HFFc6 (cell line): ENCODE measurements at places on chromosomes 12 and 14.
A peak's percentile ranks its signal among the peaks of the same experiment; 100 is the strongest.

- H3K4me1 ChIP-seq, result peaks cover 72% of the 10 kb centered on the region
- no peak for DNase-seq
- H3K27me3 ChIP-seq, result no peaks in the 10 kb centered on the region
- H3K4me3 ChIP-seq, result no peak overlapping the region
- peaks cover 70% of the 10 kb centered on the region for H3K36me3 ChIP-seq
Observed at GRCh38 chr14:71647086-71647784, 285.0 kb upstream of the RGS6 start.

DNA sequence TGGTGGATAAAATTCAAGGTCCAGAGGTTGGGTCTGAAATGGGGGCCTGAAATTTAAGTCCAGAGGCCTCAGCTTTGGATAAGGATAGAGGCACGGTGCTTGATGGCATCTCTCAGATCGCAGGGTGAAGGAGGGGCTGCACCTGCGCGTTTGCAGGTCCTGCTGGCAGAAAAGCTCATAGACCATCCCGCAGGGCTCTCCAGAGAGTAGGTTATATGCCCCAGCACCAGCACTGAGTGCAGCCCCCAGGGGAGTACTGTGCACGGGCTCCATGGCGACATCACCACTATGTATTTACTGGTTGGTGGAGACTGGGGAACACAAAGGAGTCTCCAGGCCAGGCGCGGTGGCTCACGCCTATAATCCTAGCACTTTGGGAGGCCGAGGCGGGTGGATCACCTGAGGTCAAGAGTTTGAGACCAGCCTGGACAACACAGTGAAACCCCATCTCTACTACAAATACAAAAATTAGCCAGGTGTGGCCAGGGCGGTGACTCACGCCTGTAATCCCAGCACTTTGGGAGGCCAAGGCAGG is 4.3 kb upstream of the CD63 start:
- no peak for DNase-seq
- H3K4me3 ChIP-seq, result no peak overlapping the region
- H3K36me3 ChIP-seq, result no peaks in the 10 kb centered on the region; the same call in 1 of the 2 replicates
- H3K27me3 ChIP-seq, result peaks cover 5% of the 10 kb centered on the region

DNA sequence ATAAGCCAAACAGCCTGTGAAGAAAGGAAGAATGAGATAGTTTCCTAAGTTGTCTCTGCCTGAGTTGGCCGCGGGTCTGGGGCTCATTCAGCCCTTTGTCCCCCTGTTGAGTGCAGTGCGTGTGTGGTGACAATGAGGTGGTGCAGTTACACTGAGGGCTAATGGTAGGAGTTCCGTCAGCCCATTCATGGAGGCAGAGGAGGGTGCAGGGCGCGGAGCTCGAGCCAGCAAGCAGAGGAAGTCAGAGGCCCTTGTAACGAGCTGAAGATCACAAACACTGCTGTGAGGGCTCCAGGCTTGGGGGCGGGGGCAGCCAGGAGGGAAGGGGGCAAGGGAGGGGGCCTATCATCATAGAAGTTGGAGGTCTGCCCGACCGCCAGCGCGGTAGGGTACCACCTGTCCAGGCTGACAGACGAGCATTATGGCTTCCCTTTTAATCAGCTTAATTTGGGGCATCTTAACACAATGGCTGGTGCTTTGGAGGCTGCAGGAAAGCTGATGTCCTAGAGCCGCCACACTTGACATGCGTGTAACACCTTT is 20.5 kb downstream of the CCND2 start:
- H3K27me3 ChIP-seq, result peaks cover 57% of the 10 kb centered on the region
- no peak overlapping the region for H3K27ac ChIP-seq
- no peak for DNase-seq
- H3K4me1 ChIP-seq, result no peaks in the 10 kb centered on the region; the same call in 1 of the 2 replicates

DNA sequence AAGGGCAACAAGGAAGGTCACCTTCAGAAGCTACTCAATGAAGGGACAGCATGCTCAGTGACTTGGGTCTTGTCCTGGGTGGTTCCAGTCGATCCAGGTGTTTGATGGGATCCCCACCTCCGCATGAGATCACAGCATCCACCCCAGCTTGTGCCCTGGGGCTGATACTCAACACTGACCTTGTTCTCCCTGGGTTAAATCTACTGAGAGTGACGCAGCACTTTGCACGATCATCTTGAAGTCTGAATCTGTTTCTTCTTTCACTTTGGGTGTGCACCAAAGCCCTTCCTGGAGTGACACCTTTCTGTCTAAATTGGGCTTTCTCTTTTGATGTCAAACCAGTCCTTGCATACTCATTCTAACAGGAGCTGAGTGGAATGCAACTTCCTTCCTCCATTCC is 13.8 kb downstream of the NOS1 start:
- no peak overlapping the region for H3K4me3 ChIP-seq
- no peaks in the 10 kb centered on the region for H3K36me3 ChIP-seq
- H3K27me3 ChIP-seq, result no peaks in the 10 kb centered on the region; the same call in 1 of the 2 replicates
- no peak for DNase-seq

DNA sequence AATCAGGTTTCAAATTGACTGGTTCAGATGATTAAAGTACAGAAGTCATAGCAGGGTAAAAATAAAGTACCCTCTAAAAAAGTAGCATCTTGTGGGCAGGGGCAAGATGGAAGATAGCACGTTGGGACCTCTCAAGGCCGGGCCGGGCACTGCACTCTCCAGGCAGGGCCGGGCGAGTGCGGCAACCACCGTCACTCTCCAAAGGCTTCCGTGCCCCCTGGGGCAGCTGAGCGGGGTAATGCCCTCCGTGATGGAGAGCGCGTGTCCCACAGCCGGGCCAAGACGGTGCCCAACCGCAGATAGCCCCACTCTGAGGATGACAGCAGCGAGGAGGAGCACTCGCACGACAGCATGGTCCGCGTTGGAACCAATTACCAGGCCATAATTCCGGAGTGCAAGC is 8.6 kb upstream of the PLXNC1 start:
- no peak overlapping the region for H3K4me3 ChIP-seq
- no peaks in the 10 kb centered on the region for H3K36me3 ChIP-seq
- peaks cover 40% of the 10 kb centered on the region for H3K27me3 ChIP-seq
- DNase-seq, result no peak
- no peaks in the 10 kb centered on the region for H3K4me1 ChIP-seq

- H3K36me3 ChIP-seq, result peaks cover 80% of the 10 kb centered on the region
- peaks cover 14% of the 10 kb centered on the region; the same call in 1 of the 2 replicates for H3K4me1 ChIP-seq
- H3K4me3 ChIP-seq, result no peak overlapping the region
- no peak for DNase-seq
Observed at GRCh38 chr12:119746169-119746568, 78.2 kb downstream of the PRKAB1 start.

GRCh38 chr12:65656891-65657351 is 167.4 kb upstream of the HMGA2 start:
- peak overlapping the region; percentile 35; the same call in 1 of the 2 replicates for H3K4me3 ChIP-seq
- peaks cover 35% of the 10 kb centered on the region for H3K36me3 ChIP-seq
- H3K27ac ChIP-seq, result peak overlapping the region; percentile 91
- peaks cover 69% of the 10 kb centered on the region for H3K4me1 ChIP-seq
- H3K27me3 ChIP-seq, result no peaks in the 10 kb centered on the region
- DNase-seq, result peak; percentile 99

DNA sequence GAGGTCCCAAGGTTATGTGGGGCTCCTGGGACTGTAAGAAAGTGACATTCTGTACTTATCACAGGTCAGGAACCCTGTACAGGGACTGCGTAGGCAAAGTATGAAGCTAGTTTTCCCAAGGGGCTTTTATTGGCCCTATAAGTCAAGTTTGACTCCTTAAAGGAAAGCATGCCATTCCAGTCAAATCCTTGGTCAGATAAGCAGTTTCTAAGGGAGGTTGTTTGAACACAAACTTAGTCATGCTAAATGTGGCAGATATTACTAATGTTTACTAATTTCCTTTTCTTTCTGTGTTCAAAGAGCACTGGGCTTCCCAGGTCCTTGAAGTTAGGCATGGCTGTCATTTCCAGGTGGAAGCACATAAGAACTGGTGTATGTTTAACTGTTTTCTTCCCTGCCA is 472.4 kb downstream of the ATP23 start:
- peak; percentile 78 for DNase-seq
- no peaks in the 10 kb centered on the region for H3K36me3 ChIP-seq
- peak overlapping the region; percentile 46 for H3K4me3 ChIP-seq

GRCh38 chr12:93632383-93632782 is 44.8 kb upstream of the CRADD start:
- no peak overlapping the region for H3K27ac ChIP-seq
- no peaks in the 10 kb centered on the region for H3K27me3 ChIP-seq
- no peak overlapping the region for H3K4me3 ChIP-seq
- no peak for DNase-seq

DNA sequence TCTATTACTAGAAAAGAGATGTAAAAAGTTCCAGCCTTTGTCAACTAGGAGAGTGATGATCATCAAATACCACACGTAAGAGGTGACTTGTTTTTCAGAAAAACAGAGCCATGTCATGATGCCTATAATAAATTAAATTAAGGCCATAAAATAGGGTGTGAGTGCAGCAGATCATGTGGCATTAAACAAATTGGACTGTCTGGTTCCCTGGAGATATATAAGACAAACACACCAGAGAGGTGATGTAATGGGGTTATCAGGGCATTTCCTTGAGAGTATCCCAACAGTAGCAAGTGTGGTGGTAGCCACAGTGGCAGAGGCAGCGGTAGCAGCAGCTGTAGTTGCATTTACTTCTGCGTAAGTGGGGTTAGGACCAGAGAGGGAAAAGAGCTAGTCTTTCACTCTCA is 14.6 kb upstream of the GALNT6 start:
- no peak overlapping the region for H3K4me3 ChIP-seq
- H3K4me1 ChIP-seq, result no peaks in the 10 kb centered on the region
- H3K36me3 ChIP-seq, result no peaks in the 10 kb centered on the region
- no peaks in the 10 kb centered on the region; the same call in 1 of the 2 replicates for H3K27me3 ChIP-seq
- no peak overlapping the region for H3K27ac ChIP-seq

DNA sequence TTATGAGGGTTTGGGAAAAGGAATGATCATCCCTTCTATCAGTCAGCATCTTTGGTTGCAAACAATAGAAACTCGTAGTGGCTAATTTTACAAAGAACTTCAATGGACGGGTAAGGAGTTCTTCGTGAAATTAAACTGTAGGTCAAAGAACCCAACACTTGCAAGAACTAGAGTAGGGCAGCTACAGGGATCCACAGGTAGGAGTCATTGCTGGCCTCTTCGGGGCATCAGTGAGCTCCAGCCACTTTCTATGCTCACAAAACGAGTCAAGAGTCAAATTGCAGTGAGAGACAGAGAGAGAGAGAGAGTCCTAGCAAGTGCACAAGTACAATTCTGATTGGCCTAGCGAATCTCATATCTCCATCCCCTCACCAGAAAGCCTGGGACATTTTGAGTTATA is 29.9 kb upstream of the OTX2 start:
- DNase-seq, result no peak
- H3K27me3 ChIP-seq, result no peaks in the 10 kb centered on the region; the same call in 1 of the 2 replicates
- no peaks in the 10 kb centered on the region for H3K4me1 ChIP-seq
- no peak overlapping the region for H3K27ac ChIP-seq
- no peaks in the 10 kb centered on the region for H3K36me3 ChIP-seq
- no peak overlapping the region for H3K4me3 ChIP-seq

DNA sequence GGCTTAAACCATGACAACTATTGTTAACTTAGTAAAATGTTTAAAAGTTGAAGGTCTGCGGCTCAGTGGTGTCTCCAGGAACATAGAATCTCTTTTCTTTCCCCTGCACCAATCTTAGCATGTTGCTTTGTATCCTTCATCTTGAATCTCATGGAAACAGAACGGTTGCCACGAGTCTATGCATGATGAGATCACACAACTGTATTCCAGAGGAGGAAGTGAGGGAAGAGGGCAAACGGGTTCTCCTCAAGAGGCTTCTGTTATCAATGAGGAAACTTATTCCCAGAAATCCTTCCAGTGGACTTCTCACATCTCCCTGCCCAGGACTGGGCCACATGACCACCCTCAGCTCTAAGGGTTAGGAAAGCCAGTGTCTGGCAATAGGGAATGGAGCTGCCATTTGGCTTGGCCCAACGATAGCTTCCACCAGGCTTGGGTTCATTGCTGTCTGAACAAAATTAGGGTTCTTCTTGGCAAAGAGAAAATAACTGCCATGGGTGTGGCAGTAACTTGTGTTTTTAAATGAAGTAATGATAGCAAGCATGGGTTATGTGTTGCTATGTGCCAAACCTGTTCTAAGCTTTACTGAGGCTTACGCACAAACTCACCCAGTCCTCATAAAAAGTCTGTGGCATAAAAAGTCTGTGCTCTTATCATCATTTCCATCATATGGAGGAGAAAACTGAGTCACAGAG is 17.4 kb downstream of the PLXNC1 start:
- H3K27me3 ChIP-seq, result peaks cover 50% of the 10 kb centered on the region
- no peaks in the 10 kb centered on the region; the same call in 1 of the 2 replicates for H3K36me3 ChIP-seq
- H3K4me3 ChIP-seq, result no peak overlapping the region
- peaks cover 14% of the 10 kb centered on the region for H3K4me1 ChIP-seq

DNA sequence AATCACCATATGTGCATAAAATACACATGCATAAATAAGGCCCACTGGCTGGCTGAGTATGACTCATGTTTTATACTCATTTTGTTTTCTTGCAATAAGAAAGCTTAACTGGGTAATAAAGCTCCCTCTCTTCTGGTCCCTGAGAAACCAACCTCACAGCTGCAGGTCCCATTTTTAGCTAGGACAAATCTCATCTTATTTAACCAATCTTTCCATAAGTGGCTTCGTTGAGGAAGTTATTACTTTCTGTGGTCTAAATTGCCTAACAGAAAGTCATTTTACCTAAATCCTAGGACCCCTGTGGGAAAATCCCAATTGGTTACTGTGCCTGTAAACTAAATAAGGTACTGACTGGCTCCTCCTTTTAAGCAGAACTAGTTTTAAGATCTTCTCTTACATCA is 232.8 kb upstream of the FBXO33 start:
- H3K4me1 ChIP-seq, result no peaks in the 10 kb centered on the region
- DNase-seq, result no peak
- H3K36me3 ChIP-seq, result no peaks in the 10 kb centered on the region
- H3K27me3 ChIP-seq, result no peaks in the 10 kb centered on the region
- no peak overlapping the region for H3K27ac ChIP-seq
- no peak overlapping the region for H3K4me3 ChIP-seq

DNA sequence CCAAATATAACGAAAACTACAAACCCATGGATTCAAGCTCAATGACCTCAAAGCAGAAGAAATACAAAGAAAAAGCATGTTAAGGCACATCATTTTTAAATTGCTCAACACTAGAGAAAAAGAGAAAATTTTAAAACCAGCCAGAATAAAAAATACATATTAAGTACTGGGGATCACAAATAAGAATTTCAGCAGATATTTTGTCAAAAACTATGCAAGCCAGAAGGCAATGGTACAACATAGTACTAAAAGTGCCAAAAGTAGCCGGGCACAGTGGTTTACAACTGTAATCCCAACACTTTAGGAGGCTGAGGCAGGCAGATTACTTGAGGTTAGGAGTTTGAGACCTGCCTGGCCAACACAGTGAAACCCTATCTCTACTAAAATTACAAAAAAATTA is 10.2 kb downstream of the SGPP1 start:
- H3K4me1 ChIP-seq, result peaks cover 16% of the 10 kb centered on the region
- H3K27ac ChIP-seq, result no peak overlapping the region
- DNase-seq, result peak; percentile 34
- H3K36me3 ChIP-seq, result peaks cover 41% of the 10 kb centered on the region
